ENCODE measurements at places on chromosomes 2 and 18.

DNA sequence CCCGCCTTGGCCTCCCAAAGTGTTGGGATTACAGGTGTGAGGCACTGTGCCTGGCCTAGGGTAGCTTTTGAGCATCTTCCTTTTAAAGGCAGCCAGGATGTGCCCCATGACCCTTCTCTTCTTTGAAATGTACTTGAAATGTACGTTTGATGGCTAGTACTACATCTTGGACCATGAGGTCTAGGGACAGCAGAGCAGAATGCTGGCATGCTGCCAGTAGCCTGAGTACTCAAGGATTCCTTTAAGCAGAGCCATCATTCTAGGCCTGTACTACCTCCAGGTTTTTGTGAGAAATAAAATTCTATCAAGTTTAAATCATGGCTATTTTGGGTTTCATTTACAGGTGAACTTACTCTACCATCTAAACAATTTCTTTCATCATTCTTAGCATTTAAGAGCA, 2.9 kb upstream of the EML6 start:
- no peak for DNase-seq

- DNase-seq, result no peak
Observed at GRCh38 chr2:133063775-133064174, 393.8 kb upstream of the LYPD1 start.

- DNase-seq, result no peak
Observed at GRCh38 chr18:79585395-79586370, 93.9 kb upstream of the CTDP1 start.

GRCh38 chr18:46677611-46678010, 20.6 kb upstream of the LOXHD1 start:
- DNase-seq, result no peak

GRCh38 chr2:19684516-19684915, 217.3 kb downstream of the TTC32 start:
- DNase-seq, result no peak

GRCh38 chr2:119678021-119678656, 862 bp upstream of the TMEM177 start:
- peak; percentile 99 for DNase-seq

- DNase-seq, result no peak
Observed at GRCh38 chr2:71531522-71532047, 78.2 kb downstream of the DYSF start.

DNA sequence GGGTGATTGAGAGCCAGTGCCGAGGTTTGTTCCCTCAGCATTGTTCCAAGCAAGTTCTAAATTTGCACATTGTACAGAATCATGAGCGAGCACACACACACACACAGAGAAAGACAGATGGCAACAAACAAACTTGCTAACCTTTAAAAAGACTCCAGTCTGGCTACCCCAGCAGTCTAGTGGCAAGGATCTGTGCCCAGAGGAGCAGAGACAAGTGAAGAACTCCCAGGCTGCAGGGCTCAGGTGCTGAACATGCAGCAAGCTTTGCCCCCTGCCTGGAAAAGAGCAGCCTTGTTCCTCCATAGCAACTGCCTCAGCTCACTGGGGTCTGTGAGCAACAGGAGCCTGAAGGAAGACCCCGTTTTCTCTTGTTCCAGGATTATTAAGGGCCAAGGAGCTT, 169.2 kb upstream of the CCDC68 start:
- DNase-seq, result no peak

GRCh38 chr2:237558961-237559641, 7.3 kb upstream of the PRLH start:
- DNase-seq, result peak; percentile 74

DNA sequence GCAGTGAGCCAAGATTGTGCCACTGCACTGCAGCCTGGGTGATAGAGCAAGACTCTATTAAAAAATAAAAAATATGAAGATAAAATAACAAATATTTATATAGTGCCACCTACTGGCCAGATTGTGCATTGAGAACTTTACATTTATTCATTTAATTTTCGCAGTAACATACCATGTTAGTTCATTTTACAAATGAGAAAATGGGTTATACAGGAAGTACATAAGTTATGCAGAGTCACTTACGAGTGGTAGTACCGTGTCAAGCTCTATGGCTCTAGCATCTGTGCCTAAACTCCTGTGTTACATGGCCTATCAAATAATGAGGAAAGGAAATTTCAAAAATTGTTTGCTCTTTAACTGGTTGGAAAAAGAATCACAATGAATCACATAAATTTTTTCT, 27.9 kb downstream of the RIF1 start:
- DNase-seq, result peak; percentile 25

DNA sequence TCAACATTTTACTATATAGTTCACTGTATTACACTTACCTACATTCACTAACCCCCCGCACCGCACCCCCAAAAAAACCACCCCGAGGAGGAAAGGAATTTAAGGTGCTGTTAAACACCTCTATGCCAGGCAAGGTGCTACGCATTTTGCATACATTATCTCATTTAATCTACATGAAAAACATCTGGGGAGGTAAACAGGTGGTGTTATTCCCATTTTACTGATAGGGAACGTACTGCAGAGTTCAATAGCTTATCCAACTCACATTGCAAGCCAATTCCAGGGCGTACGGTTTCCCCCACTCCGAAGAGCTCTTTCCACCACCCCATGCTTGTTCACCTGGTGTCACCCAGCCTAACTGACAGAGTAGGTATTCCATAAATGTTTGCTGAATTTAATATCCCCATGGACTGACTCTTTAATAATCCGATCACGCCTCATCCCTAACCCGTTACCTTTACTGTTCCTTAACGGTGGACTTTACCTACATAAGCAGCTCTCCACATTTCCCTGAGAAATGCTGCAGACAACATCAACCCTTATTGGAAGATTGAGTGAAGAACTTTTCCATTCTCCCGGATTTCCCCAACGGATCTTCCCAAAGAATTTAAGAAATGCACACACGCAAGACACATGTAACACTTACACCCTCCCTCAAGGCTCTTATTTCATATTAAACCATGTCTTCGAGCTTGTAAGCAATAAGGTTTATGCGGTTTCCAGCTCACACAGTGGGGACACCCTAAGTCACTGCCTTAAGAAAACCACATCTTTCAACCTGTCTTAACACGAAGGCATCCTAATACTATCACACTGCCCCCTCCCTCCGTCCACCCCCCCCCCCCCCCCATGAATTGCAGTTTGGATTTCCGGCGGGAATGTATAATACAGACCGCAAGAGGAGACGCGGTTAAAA, 1.2 kb downstream of the RAPH1 start:
- peak; percentile 27 for DNase-seq

- DNase-seq, result no peak
Observed at GRCh38 chr2:35374845-35375244, 980.7 kb upstream of the CRIM1 start.

DNA sequence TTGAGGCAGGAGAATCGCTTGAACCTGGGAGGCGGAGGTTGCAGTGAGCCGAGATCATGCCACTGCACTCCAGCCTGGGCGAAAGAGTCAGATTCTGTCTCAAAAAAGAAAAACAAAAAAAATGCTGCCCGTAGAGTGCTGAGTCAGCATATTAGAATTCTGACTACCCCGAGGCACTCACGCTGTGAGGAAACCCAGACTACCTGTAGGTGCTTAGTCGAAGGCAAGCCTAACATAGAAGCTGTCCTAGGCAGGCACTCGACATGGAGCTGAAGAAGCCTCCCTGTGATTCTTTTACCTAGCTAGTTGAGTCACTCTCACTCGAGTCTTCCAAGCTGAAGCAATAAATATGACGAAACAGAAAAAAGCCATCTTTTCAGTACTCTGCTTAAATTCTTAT, 1323.2 kb upstream of the DDX18 start:
- no peak for DNase-seq

- DNase-seq, result no peak
Observed at GRCh38 chr2:70516596-70516995, 37.0 kb downstream of the TGFA start.

DNA sequence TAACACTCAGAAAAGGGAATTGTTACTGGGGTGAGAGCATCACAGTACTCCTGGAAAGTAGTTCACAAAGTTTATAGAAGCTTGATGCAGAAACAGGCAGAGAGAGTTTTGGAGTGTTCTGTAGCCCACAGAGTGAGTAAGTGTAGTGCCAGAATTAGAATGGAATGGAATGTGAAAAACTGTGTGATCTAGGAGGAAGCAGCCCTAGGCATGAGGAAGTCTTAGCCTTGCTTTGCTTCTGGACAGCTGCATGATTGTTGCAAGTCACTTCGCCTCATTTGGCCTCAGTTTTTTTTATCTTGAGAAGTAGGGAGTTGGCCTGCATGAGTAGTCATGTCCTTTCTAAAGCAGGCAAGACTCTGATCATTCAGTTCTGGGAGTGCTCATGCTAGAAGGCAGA, 10.9 kb downstream of the SERPINB12 start:
- DNase-seq, result no peak

DNA sequence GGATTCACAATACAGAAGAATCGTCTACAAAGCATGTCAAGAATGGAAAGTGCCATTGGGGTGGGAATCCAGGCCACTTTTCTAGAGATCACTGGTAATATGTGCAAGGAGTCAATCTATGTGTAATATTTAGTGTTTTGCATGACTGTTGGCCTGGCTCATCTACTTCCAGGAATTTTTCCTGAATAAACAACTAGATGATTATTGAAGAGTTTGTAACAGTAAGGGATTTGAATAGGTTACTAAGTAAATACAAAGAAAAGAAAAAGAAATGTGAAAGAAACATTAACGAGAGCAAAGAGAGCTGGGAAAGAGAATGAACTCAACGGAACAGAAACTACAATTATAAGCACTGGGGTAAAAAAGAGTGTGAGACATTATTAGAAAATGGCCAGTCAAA, 406.0 kb downstream of the TGIF1 start:
- no peak for DNase-seq

DNA sequence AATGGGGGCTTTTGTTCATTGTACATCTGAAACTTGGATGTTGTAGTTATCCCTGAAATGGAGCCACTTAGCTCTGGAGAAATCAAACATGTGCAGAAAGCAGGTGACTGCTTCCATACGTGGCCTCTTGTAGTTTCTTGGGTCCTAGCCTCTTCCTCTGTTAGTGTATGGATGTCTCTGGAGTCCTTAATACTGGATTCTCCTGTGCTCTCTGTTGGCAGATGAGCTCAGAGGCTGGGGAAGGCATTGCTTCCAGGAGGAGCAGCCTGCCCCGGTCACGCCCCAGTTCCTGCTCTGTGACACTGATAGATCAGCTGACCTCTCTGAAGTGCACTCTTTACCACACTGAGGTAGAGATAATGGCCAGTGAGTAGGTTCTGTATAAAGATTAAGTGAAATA, 176.2 kb downstream of the LDLRAD4 start:
- peak; percentile 4 for DNase-seq

DNA sequence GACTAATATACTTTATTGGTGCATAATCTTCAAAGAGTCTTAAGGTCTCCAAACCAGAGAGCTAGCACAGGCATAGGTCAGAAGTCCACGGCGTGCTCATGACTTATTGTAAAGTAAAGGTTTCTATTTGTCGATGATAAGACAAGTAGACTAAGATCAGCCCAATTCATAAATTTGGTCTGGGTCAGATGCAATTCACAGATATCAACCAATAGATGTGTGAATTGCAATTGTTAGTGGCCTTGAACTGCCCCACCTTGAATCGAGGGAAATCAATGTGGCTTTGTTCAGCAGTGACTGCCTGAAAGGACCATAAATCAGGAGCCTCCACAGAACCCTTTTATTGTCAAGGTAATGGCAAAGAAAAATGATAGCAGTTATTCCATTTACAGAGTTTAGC, 39.1 kb upstream of the CPS1 start:
- no peak for DNase-seq

- no peak for DNase-seq
Observed at GRCh38 chr2:233999182-233999581, 51.3 kb upstream of the SPP2 start.

DNA sequence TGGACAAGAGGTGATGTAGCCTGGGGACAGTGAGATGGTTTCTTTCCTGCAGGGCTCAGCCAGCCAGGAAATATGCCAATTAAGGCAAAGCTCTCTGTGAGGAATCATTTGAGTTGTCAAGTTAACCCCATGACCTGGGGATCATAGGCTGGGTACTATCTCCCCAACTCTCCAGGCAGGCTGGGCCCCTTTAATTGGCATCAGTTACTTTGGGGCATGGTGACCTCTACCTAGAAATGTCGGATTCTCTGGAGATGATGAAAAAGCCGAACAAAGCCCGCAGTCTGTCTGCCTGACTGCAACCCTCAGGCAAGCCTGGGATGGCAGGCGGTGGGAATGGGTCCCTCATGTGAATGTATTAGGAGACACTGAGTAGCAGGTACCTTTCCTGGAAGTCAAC, 193.5 kb upstream of the SMAD2 start:
- DNase-seq, result no peak

GRCh38 chr2:217456016-217456415, 546.8 kb downstream of the TNS1 start:
- DNase-seq, result no peak

DNA sequence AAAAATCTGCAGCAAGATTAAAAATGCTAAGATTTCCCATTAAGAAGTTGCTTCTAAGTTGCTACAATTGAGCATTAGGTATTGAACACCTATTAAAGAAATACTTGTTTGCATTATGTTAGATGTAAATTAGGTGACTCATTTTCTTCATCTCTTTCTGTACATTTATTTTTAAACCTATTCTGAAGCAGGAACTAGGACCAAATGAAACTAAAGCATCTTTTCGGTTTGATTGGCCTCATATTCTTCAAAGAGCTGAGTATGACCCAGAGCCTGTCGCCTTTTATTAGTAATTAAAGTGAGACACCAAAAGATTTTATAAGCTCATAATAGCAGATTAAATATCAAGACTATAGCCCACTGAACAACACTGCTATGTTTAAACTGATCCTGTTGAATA, 83.4 kb upstream of the ZEB2 start:
- no peak for DNase-seq

GRCh38 chr2:19673213-19673791, 228.5 kb downstream of the TTC32 start:
- DNase-seq, result peak; percentile 24

GRCh38 chr2:20326163-20326780, 24.4 kb downstream of the PUM2 start:
- DNase-seq, result peak; percentile 68

DNA sequence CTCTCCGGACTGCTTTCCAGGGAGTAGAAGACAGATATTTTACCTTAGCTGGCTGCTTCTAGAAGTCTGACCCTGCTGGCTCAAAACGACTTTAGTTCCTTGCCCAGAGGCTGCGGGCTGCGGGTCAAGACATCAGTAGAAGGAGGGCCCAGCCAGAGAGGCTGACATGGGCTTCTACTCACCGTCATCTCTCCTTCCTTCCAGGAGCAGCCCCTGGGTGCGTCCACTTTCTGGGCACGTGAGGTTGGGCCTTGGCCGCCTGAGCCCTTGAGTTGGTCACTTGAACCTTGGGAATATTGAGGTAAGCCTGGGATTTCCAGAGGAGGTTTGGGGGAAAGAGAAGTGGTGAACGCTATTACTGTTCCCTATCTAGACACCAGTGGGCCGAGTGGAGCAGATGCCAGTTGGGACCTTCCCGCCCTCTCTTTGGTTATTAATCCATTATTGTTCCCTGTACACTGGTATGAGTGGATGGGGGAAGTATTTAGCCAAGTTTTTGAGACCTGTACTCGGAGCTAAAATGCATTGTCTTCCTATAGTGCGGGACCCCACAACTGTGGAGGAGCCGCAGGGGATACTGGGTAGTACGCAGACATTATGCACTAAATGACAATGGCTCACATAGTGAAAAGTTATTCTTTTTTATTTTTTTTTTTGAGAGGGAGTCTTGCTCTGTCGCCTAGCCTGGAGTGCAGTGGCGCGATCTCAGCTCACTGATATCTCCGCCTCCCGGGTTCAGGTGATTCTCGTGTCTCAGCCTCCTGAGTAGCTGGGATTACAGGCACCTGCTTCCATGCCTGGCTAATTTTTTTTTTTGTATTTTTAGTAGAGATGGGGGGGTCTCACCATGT, 26.3 kb upstream of the CASP8 start:
- no peak for DNase-seq

GRCh38 chr18:46031741-46032140, 40.3 kb downstream of the PSTPIP2 start:
- DNase-seq, result no peak

Data from NCI-H2171 treated with DMSO at 0.1 percent for 48 hours (cell line).